ENCODE measurements at places on chromosomes 5 and 9.
A peak's percentile ranks its signal among the peaks of the same experiment; 100 is the strongest.

DNA sequence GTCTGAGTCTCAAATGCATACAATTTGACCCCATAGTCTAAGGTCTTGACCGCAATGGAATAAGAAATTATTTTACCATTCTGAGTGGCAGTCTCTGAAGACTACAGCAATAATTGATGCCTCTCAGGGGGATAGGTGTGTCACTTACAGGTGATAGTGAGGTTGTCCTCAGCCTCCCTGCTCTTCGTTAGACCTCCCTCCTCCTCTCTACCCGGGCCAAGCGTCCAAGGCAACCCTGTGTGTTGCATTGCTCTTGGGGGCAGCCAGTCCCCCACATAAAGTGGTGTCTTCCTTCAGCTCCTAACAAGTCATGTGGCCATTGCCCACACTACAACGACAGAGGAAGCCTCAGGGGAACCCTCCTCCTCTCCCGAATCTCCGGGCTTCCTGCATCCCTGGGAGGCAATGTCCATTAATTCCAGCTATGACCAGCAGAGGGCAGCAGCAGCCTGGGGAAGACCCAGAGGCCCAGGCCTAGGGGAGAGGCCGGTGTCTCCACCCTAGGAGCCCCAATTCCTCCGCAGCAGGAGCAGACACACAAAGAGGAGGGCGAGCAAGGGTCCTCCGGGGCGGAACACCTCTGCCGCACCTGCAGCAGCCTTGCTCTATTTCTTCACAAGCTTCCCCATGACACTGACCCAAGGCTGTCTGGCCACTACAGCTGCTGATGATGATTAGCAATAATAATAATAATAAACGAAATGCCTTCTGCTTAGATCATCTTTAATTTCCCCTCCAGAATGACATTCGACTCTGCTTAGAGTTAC, 134.8 kb downstream of the KCNIP1 start:
- DNase-seq = peak; percentile 68

DNA sequence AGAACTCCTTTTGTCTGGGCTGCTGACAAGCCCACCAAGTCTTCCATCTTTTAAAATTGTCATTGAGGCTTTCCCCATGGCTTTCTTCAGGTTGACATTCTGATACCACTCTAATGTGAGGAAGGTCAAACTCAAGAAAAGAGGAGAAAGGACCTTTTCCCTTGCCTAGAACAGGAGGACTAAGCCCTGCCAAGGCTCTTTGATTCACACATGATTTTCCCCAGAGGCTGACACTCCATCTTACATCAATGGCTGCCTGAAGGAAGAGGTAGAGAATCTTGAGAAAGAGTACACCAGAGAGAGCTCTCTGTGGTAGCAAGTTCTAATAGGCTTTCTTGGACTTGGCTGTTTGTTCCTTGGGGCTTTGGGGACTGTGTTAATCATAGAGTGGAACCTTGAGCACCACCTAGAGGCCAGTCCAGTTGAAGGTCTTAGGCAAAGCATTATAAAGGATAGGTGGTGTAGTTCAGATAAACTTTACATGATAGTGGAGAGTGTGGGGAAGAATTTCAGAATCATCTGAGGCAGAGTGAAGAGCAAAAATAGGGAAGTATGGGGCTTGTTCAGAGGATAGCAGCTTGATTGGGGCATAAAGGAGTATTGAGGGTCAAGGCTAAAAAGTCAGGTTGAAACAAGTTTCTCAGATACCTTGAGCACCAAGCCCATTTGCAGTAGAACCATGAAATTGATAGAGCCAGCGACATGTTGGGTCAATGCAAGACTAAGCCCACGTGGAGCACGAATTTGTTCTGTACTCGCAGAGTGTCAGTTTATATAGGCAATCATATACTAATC, 36.7 kb downstream of the NDFIP1 start:
- DNase-seq = peak; percentile 75

GRCh38 chr5:2191972-2192371, 309.2 kb upstream of the IRX4 start:
- no peak for DNase-seq

DNA sequence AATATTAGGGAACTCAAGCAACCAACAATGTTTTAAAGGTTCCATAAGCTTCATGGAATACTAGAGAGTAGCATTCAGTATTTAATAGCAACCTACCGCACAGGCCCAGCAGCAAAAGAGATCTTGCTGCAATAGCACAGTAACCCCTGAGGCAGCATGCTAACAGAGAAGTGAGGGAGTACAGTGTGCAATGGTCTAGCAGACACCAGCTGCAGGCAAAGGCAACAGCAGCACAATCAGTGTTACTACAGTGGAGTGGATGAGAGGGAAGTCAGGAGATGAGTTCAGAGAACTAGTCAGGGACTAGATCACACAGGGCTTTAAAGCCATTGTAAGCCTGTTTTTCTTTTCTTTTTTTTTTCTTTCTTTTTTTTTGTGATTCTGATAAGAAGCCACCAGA, 2.8 kb downstream of the TICAM2 start:
- DNase-seq = no peak

DNA sequence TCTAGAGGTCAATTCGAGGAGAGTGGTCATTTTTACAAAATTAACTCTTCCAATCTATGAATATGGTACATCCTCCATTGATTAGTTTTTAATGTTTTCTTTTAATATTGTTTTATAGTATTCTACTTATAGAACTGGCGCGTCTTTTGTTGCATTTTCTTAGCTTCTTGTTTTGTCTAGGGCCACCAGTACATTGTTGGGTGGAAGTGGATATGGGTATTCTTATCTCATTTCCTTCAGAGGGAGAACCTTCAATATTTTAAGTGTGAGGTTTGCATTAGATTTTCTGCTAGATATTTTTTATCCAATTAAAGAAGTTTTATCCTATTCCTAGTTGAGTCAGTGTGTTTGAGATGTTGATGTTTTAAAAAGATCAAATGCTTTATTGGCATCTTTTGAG, 69.8 kb downstream of the RPS23 start:
- no peak for DNase-seq

DNA sequence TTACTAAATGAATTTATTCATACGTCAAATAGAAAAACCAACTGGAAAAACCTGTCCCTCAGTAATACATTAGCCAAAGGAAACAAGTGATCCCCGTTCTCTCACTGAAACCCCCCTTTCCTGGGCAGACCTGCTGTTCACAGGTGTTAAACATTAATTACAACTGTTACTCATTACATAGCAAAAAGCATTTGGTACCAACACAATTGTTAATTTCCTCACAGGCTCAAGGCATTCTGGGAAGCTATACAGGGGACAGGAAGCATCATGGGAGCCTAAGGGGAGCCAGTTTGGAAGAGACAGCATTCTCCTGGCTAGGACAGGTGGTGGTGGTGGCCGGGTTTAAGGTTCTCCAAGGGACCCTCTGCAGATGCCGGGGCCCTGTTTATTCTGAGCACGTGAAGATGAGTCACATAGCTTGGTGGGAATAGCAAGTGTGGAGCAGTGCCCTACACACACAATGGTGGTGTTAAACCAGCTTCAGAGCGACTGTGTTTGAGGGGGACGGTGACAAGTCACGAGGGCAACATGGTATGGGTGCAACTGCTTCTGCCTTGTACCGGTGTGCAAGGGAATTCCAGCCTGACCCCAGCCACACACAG, 62.6 kb upstream of the SLC25A51 start:
- no peak for DNase-seq

DNA sequence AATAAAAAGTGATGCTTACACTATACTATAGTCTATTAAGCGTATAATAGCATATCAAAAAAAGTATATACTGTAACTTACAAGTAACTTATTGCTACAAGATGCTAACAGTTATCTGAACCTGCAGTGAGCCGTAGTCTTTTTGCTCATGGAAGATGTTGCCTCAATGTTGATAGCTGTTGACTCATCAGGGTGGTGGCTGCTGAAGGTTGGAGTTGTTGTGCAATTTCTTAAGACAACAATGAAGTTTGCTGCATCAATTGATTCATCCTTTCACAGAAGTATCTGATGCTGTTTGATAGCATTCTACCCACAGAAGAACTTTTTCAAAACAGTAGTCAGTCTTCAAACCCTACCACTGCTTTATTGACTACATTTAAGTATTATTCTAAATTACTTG, 7.8 kb upstream of the C9orf40 start:
- DNase-seq = no peak

DNA sequence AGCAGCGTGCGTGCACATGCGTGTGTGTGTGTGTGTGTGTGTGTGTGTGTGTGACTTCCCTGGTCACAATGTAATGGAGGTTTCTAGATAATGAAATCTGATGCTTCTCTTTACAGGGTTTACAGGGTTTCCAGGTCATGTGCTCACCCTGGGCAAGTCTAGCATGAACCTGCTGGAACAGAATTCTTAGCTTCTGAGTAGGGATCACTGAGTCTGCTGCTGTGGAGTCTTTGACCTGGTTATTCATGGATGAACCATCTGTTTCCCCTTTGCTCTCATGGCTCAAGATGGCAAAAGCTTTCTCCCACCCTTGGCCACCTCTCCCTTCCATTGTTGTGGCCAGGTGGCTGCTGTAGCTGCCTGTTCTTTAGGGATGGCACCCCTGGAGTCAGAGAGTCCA, 111.6 kb upstream of the SHB start:
- no peak for DNase-seq

GRCh38 chr5:148268566-148268965, at the start of gene SPINK13:
TSS of gene SPINK13 (plus strand) at chr5:148268794. CDS start at chr5:148270073, 1,279 bp downstream.
- DNase-seq = no peak

GRCh38 chr5:115428676-115429075, 115.9 kb downstream of the FEM1C start:
- no peak for DNase-seq

- no peak for DNase-seq
Observed at GRCh38 chr9:18896531-18897179, 136.4 kb downstream of the SAXO1 start.

DNA sequence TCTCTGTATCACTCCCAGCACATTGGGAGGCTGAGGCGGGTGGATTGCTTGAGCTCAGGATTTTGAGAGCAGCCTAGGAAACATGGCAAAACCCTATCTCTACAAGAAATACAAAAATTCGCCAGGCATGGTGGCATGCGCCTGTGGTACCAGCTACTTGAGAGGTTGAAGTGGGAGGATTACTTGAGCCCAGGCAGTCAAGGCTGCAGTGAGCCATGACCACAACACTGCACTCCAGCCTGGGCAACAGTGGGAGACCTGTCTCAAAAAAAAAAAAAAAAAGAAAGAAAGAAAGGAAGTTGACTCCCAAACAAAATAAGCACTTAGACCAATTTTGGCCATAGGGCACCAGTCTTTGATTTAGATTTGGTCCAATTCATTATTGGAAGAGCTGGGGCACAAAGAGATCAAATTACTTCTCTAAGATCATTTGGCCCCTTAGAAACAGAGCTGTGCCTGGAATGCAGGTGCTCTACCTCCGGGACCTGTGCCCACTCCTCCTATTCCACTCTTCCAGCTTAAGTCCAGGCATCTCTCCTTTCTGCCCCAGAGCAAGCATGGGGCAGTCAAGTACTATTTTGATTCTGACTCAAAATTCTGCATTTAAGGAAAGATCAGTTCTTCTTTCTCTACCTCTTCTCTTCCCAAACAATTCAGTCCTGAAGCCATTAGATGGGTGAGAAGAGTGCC, 59.0 kb downstream of the ALDH7A1 start:
- no peak for DNase-seq

- DNase-seq = no peak
Observed at GRCh38 chr9:128169492-128169891, 9.4 kb downstream of the BBLN start.

- DNase-seq = no peak
Observed at GRCh38 chr5:72245546-72245945, 74.5 kb downstream of the MRPS27 start.

DNA sequence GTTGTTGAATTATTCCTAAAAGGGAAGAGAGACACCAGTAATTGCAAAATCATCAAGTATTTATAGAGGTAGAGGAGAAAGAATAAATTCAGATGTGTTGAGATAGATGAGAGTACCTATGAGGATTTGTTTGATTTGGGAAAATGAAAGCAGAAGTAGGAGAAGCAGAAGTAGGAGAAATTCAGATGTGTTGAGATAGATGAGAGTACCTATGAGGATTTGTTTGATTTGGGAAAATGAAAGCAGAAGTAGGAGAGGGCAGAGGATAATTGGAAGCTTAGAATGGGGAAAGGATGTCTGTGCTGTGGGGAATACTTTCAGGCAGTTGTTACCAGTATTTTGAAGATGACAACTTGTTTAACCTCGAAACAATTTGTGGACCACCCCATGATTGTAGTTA, 35.1 kb upstream of the ZCCHC7 start:
- DNase-seq = no peak

DNA sequence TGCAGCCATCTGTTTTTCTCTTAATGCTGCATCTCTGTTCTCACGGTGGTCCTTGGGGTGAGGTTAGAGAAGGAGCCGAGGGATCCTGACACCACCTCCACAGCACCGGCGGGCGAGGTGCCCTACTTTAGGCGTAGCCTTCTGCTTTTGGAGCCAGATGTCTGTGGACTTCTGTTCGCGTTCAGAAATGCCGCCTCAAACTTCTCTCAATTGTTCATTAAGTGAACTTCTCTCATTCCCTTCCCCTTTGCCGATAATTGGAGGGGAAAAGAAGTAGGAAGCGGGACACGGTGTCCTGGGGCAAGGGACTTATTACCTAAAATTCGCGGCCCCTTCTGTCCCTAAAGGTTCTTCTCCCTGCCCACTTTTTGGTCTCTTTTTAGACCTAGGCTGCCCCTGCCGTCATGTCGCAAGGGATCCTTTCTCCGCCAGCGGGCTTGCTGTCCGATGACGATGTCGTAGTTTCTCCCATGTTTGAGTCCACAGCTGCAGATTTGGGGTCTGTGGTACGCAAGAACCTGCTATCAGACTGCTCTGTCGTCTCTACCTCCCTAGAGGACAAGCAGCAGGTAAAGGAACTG, 455 bp downstream of the KIF20A start:
- no peak for DNase-seq

DNA sequence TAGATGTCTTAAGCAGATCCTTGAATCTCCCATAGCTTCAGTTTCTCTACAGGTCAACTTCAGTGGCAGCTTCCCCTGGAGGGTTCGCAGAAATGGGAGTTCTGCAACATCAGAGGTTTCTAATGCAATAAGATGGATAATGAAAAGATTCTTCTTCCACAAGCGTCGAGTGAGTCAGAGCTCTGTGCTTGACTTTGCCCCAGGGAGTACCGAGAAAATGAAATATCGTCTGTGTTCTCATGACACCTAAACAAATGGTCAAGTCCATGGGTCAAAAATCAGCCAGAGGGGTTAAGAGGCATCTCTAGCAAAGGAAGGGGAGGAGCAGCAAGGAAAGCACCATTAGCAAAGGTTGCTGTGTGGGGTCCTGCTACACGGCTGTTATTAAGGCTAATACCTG, 3.2 kb upstream of the ADRA1B start:
- no peak for DNase-seq

DNA sequence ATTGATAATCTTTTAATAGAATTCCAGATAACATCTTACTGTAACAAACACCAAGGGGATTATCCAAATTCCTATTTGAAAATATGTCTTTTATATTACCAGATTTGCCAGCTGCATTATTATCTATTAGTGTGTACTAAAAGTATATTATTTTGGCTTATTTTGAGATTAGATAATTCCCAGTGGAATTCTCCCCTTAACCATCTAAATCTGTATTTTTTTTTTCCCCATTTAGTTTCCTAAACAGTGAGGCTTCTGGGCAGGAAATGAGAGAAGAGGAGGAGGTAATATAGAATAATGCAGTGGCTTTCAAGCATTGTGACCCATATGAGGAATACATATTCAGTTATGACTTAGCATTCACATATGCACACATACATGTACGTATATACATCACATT, 53.5 kb upstream of the ABL1 start:
- no peak for DNase-seq

GRCh38 chr5:42843675-42844292, 32.1 kb upstream of the SELENOP start:
- no peak for DNase-seq
